ENCODE measurements at places on chromosomes 13 and 19.

DNA sequence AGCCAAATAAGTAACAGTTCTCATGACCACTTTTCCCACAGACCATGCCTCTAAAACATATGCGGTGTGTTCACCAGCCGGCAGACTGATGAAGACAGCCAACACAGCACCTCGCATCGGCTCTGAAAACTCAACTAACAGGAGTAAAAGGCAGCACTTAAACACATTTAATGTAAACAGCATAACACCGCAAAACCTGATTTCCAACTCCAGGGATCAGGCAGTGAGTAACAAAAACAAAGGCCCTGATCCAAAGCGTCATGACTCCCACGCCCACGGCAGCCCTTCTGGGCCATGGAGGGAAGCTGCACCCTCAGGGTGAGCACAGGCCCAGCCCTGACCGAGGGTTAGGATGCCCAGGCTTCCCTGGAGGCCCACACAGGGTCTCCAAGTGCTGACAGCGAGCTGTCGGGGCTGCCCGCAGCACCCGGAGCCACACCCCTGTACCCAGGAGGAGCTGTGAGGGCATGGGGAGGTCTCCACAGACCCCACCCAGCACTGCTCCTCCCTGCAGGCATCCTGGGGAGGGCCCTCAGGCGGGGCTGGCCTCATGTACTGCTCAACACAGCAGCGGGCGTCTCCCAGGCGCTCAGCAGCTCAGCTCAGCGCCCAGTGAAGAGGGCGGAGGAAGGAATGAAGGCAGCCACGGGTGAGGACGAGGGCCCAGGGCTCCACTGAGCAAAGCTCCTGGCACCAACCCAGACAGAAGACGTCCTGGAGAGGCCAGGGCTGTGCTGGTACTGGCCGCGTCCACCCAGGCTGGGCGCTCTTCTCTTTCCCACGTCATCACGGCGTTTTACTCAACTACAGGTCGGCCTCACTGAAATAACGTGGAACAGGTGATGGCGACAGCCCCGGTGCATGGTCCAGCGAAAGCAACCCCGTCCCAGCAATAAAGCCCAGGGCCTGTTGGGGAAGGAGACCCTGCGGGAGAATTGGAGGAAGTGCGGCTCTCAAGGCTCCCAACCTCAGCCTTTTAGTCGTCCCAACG is 53.7 kb downstream of the RASA3 start:
- peak; percentile 6 for DNase-seq

- no peak for DNase-seq
Observed at GRCh38 chr19:45824531-45825262, 9.6 kb upstream of the RSPH6A start.

- no peak for DNase-seq
Observed at GRCh38 chr13:113110852-113111315, 5.3 kb downstream of the F7 start.

DNA sequence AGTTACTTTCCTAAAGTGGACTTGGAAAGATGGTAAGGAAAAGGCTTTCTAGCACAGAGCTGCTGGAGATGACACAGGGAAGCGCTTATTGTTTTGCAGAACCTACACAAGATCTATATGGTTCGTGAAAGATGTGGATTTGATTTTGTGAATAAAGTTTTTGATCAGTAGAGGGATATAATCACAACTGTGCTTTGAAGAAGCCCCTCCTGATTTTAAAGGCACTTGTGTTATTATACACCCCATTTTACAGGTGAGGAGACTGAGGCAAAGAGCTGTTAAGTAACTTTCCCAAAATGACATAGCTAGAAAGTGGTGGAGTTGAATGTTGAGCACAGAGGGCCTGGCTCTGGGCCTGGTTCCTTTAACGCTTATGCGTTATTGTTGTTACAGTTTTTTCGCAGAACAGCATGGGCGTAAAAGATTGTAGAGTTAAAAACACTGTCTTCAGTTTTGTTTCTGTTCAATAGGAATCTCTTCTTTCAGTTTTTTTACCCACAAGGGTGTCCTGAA is 1.4 kb downstream of the TDRD3 start:
- DNase-seq, result no peak

DNA sequence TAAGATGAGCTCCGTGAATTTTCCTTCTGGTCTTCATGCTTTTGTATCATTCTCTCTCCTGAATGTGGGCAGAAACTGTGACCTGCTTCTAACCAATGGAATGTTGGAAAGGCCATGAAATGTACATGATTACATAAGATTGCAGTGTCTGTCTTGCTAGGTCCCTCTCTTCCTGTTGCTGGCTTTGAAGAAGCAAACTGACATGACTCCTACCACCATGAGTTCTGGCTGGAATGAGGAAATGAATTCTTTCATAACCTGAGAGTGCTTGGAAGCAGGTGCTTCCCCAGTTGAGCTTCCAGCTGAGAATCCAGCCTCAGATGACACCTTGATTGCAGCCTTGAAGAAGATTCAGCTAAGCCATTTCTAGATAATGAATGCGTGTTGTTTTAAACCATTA is 275.0 kb upstream of the MIR17HG start:
- no peak for DNase-seq

DNA sequence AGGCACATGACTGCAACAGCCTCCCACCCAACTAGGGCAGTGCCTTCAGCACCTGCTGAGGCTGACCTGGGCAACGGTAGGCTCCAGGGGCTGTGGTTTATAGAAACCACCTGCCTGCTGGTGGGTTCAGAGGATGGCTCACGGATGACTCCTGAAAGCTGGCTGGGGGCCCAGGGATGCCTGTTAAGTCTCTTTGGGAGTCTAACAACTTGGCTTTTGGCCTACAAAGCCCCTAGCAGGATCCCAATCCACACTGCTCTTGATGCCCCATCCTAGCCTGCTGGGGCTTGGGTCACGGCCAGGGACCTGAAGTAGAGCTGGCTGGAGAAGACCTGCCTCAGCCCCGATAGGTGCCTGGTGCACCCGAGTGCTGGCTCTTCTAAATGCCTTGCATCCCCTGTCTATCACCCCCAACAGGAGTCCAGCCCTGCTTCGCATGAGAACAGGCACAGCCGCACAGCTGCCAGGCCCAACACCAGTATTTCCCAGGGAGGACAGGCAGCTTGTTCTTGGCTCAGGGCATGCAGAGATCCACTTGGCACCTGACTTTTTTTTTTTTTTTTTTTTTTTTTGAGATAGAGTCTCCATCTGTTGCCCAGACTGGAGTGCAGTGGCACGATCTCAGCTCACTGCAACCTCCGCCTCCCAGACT is 9.1 kb upstream of the EPHX3 start:
- no peak for DNase-seq

DNA sequence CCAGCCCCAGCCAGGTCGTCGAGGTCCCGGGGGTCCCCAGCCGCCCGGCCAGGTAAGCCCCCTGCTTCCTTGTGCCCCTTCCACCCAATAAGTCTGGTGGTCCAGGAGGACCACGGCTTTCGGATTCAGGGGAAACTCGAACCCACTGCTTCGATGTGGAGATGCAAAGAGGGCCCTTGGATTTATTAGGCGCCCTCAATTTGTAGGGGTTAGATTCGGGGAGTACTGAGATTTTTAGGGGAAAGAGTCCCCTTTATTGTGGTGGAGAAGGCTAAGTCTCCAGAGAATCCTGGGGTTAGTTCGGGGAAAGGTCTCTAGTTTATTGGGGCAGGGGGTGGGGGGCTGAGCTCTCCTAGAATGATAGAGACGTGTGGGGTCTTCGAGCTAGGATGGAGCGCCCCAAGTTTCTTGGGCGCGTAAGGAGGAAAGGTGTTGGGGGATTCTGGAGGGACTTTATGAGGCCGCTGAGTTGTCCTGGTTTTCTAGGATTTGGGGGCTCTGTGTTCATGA is 3.8 kb upstream of the LTBP4 start:
- DNase-seq, result no peak

DNA sequence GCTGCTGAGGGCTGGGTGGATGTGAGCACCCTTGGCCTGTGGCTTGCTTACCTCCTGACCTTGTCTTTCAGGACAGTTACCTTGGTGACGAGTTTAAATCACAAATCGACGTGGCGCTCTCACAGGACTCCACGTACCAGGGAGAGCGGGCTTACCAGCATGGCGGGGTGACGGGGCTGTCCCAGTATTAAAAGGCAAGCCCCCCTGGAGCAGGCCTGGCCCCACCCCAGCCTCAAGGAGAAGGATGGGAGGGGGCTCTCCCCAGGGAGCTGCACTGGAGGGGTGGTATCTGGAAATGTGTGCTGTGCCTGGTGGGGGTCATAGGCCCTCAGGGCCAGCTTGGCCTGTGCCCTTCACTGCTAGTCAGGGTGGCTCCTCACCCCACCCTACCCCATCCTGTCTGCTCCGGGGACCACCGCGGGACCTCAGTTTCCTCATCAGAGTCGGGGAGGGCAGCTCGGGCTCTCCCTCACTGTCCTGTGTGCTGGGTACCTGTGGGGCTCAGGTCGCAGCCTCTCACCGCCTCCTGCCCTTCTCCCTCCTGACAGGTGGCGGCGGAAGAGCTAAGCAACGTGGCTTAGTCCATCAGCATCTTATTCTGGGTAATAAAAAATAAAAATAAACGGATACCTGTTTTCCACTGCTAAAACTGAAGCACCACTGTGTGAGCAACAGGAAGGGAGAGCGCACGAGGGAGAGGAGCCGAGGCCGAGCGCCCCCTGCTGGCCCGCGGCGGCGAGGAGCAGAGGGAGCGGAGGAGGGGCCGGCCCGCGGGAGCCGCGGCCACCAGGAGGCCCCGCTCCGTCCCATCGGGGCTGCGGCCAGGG is 29.8 kb downstream of the CERS1 start:
- peak; percentile 43 for DNase-seq

DNA sequence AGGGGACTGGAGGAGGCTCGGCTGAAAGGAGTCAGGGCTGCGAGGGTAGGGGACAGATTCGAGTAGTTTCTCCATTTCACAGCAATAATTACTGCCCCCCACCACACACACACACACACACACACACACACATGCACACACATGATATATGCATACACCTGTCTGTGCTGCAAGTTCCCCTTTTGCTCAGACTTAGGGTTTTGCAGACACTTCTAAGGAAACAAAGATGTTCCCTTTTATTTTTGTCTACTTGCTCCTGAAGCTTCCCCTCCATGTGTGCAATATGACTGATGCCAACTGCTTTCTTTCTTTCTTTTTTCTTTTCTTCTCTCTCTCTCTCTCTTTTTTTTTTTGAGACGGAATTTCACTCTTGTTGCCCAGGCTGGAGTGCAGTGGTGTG is 13.4 kb downstream of the MBD3L2B start:
- DNase-seq, result no peak

DNA sequence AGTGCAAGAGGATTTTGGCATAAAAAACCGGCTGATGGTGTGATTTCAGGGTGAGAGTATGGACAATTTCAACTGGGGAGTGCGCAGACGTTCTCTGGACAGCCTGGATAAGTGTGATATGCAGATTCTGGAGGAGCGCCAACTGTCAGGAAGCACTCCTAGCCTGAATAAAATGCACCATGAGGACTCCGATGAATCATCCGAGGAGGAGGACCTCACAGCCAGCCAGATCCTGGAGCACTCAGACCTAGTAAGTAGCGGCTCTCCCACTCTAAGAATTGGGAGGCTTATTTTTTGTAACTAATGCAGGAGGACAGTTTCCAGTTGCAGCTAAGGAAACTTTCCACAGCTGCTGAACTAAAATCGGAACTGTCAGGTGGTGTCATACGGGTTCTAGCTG is 53.6 kb downstream of the ZAR1L start:
- DNase-seq, result no peak

GRCh38 chr13:20049558-20050473 is 91.3 kb downstream of the ZMYM2 start:
- no peak for DNase-seq

GRCh38 chr13:107076801-107077200 is 508.9 kb upstream of the ARGLU1 start:
- DNase-seq, result no peak

- no peak for DNase-seq
Observed at GRCh38 chr13:64962404-64962803, 2267.7 kb downstream of the PCDH9 start.

DNA sequence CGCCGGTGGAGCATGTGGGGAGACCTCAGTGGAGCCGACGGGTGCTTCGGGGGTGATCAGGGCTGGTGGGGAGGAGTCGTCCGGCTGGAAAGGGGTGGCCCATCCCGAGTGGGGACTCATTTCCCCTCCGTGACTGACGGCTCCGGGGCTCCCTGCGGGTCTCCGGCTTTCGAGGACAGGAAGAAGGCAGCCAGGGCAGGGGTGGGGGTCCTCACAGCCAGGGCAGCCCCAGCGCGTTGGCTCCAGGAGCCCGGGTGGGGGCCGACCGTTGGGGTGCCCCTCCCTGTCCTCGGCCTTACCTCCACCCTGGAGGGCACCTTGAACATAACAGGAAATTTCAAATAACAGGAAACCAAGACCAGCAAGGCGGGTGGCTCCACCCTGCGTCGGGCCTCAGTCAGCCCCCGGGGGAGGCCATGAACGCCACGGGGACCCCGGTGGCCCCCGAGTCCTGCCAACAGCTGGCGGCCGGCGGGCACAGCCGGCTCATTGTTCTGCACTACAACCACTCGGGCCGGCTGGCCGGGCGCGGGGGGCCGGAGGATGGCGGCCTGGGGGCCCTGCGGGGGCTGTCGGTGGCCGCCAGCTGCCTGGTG is at the start of gene S1PR4:
S1PR4 (plus strand) TSS at position 393 of the 596 bp plus-strand sequence; CDS start at position 417, 24 bp downstream.
- peak; percentile 56 for DNase-seq

- DNase-seq, result no peak
Observed at GRCh38 chr13:33334831-33335230, 49.3 kb upstream of the STARD13 start.

DNA sequence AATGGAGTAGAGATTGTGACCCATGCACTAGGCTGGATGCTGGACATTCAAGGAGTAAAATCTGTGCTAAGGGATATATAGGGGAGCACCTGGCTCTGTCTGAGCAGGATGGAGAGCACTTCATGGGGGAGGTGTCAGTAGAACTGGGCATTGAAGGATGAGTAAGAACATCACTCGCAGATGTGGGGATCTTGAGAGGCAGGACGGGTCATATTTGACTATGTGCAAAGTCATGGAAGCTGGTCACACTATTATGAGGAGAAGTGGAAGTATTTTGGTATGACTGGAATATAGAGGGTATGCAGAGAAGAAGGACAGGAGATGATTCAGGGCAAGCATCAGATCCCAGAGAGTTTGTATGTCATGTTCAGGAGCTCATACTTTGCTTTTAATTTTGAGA is 62.9 kb upstream of the PCDH8 start:
- DNase-seq, result no peak

DNA sequence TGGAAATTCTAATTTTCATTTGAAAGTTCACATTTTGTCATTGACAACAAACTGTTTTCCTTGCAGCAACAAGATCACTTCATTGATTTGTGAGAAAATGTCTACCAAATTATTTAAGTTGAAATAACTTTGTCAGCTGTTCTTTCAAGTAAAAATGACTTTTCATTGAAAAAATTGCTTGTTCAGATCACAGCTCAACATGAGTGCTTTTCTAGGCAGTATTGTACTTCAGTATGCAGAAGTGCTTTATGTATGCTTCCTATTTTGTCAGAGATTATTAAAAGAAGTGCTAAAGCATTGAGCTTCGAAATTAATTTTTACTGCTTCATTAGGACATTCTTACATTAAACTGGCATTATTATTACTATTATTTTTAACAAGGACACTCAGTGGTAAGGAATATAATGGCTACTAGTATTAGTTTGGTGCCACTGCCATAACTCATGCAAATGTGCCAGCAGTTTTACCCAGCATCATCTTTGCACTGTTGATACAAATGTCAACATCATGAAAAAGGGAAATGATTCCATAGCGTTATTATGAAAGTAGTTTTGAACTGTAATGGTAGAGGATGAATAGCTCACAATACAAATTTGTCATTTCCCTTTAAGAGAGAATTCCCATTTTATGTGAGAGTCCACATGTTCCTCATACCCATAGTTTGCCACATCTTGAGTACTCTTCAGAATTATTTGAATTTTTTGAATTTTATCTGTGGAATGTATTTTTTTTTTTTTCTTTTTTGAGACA is 2.6 kb downstream of the BRCA2 start:
- no peak for DNase-seq

- DNase-seq, result no peak
Observed at GRCh38 chr19:35715981-35716800, 1.6 kb upstream of the KMT2B start.

- no peak for DNase-seq
Observed at GRCh38 chr19:17811681-17812080, 9.6 kb downstream of the INSL3 start.

Measured in T-cell (primary cell).